Right ventricle myocardium superior (tissue), 1 donor: ENCODE measurements at places on chromosomes 16 and 17. TPM values are rescaled to one million over a fixed set of nuclear protein-coding genes. Genes with fewer than 3 reads are reported as not detected.

DNA sequence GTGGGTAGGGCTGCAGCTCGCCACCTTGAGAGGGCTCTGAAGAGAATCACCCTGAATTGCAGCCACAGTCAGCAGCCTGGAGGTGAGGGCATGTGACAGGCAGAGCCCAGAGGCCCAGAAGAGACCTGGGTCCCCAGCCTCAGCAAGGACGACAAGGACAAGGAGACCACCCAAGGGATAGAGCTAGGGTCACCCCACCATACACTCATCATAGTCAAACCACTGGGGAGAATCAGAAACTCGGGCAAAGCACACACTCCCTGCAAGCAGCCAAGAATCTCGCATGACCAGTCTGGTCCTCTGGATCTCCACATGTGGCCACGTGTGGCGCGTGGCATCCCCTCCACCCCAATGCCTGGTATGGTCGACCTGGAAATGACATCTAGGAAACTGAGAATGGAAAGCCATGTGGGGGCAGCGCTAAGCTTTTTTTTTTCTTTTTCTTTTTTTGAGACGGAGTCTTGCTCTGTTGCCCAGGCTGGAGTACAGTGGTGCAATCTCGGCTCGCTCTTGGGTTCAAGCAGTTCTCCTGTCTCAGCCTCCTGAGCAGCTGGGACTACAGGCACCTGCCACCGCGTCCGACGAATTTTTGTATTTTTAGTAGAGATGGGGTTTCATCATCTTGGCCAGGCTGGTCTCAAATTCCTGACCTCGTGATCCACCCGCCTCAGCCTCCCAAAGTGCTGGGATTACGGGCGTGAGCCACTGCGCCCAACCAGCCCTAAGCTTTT, 4.6 kb upstream of the SPHK1 start:
- no peak for DNase-seq

DNA sequence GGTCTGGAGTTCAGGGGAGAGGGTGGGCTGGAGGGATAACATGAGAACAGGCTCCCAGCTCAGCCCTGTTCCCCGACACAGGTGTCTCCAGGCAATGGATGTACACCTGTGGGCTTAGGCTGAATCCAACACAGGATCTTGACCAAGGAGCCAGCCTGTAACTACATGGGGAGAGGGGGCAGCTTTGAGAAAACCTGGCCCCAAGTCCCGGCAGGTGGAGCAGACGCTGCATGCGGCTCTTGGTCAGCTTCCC, 73.3 kb upstream of the TOB1 start:
- DNase-seq = peak; percentile 28

DNA sequence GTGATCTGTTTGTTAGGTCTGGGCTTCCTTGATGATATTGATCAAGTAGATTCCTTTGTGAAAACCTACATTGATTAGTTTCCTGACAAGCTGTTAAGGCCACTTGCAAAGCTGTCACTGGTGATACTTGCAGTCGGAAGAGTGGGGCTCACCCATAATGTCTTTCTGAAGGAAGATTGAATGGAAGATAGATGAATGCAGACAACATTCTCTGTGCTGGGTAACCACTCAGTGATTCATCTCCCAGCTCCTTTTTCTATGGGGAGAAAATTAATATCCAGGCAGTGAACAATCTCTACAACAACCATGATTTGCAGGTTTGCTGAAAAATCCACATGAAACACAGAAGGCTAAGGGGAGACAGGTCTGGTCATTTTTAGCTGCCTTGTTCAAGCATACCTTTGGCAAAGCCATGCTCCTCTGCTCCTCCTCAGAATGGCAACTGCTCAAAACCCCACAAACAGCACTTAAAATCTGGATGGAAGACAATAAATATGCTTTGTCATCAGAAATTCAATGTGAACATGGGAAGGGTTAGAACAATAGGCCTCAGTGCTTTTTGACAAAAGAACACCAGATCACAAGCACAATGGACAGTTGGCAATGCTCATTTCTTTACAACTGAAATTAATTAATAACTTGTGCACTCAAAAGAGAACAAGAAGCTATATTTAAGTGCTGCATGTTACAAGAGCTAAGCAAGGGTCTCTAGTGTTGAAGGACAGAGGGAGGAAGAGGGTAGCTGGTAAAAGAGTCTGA, 495.4 kb downstream of the TOX3 start:
- DNase-seq = no peak

DNA sequence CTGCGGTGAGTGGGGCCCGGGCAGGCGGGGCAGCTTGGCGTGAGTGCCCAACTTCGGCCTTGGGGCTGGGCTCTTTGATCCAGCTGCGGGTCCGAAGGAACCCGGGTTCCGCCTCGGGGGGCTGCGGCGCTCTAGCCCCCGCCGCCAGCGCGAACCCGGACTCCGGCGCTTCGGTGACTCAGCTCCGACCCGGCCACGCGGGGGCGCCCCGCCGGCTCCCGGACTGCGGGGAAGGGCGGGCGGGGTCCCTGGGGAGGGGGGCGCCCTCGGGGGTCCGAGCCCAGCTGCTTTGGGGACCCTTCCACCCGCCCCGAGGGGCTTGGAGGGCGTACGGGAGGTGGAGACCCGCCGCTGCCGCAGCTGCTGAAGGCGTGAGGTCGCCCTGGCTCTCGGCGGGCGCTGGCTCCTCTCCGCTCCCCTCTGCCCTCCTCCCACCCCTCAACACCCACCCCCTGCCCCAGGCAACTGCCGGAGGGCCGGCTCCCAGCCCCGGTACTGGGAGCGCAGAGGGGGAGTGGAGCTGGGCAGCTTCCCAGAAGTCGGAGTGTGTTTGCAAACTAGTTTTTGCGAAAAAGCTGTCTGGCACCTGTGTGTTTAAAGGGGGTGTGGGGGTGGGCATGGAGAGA, 516 bp downstream of the CPNE2 start:
- DNase-seq = peak; percentile 72

- no peak for DNase-seq
Measured at GRCh38 chr17:75553295-75554110, 28.0 kb downstream of the LLGL2 start.

GRCh38 chr16:88466175-88466862, 13.2 kb downstream of the ZFPM1 start:
- DNase-seq = no peak

- no peak for DNase-seq
Measured at GRCh38 chr17:58330997-58331814, 2.6 kb upstream of the TSPOAP1 start.

DNA sequence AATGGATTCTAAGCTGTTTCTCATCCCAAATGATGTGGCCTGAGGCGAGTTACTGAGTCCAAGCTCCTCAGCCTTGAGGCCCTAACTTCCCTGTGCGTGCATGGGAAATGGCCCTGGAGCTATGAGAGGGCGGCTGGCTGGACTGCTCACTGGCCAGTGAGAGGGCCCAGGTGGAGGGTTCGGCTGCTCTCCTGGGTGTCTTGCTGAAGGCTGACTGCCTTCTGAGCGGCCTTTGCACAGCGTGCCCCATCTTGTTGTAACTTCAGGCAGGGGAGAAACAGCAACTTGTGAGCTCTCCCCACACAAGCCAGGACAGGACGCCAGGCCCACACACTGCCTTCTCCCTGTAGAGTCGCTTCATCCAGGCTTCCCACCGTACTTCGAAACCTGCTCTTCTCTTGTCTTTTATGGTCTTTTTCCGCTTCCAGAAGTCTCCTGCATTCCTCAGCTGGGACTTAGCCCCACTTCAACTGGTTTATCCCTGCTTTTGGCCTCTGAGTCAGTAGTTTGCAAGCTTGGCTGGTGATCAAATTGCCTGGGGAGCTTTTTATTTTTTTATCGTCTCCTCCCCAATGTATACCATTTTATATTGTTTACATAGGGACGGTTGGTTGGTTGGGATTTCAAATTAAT, 13.3 kb downstream of the CDH3 start:
- DNase-seq = no peak

DNA sequence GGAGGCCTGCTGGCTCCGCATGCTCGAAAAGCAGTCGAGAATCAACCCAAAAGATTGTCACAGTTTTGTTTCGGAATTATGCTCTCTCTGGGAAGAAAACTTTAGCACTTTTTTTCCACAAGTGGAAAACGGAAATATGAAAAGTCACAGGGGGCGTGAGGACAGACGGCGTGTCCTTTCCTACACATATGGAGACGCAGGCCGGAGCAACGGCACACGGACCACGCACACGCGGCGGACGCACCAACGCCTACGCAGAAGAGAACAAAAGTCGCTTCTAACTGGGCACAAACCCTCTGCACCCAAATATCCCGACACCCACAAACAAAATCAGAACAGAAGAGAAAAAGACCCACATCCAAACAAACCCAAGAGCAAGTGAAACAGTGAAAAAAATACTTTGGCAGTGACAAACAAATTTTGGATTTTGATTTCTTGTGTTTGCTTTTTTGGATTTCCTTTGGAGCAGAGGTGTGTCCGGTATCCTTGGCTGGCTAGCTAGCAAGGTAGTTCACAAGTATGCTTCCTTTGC, 9.3 kb upstream of the PABPN1L start:
- DNase-seq = no peak

DNA sequence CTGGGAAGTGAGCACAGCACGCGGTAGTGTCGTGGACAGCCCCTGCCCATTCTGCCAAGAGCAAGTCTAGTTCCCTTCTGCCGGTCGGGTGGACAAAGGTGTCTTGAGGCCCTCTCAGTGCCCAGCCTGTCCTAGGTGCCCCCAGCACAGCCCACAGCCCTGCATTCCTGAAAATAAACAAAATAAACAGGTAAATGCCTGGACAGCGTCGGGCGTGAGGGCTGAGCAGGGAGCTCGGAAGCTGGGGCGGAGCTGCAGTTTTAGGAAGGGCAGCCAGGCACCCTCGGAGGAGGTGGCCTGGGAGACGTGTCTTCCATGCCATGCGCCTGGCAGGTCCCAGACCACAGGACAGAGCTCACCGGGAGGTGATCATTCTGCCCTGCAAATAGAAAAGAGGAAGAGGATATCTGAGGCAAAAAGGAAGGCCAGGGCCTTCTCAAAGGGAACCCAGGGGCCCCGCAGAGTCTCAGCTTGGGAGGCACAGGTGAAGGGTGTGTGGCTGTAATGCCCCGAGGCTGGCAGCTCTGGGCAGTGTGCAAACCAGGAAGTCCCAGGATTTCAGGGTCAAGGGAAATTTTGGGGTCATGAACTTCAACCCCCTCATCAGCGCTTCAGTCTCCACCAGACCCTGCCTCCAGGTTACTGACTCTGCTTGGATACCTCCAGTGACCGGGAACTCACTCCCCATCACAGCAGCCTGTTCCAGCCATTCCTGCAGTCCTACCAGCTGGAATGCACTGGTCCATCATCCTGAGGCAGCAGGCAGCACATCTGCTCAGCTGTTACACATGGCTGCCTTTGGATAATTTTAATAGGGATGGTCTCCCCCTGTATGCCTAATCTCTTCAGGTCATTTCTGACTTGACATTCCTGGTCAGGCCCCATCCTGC, 1.7 kb downstream of the ZNF469 start:
- DNase-seq = peak; percentile 29

GRCh38 chr17:69503711-69504110, 89.2 kb downstream of the MAP2K6 start:
- DNase-seq = no peak

ERCC4 gene
- total RNA-seq = 6.0 TPM

CACNG5 gene
- total RNA-seq = not detected

DNA sequence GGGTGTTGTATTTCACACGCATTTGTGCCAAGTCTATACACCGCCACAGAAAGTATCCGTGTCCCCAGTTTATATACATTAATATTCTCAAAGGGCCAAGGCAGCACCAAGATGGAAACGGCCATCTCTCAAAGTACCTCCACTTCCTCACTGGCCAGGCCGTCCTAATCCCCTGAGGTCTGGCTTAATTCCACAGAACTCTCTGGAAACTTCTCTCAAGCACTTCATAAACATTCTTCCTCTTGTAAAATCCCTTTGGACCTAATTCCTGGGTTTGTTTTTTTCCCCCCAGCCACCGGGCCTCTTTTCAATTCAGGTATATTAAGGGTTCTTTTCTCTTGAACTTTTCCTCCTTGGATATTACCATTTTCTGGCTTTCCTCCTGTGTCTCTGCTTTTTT, 5.1 kb upstream of the ERN1 start:
- no peak for DNase-seq

DNA sequence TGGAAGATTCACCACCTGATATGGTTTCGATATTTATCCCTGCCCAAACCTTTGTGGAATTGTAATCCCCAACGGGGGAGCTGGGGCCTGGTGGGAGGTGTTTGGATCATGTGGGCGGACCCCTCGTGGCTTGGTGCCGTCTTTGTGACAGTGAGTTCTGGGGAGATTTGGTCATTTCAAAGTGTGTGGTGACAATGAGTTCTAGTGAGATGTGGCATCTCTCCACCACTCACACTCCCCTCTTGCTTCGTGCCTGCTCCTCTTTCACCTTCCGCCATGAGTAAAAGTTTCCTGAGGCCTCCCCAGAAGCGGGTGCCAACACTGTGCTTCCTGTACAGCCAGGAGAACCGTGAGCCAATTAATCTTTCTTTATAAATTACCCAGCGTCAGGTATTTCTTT, 9.7 kb downstream of the CCDC57 start:
- no peak for DNase-seq

SOX8 gene
- 1.0 TPM for total RNA-seq

- DNase-seq = no peak
Measured at GRCh38 chr17:47797797-47798196, 23.8 kb downstream of the OSBPL7 start.

ITGAX gene
- 1.2 TPM for total RNA-seq

- DNase-seq = no peak
Measured at GRCh38 chr16:57603115-57604024, 25.1 kb upstream of the ADGRG1 start.
